ENCODE measurements at places on chromosomes 6 and 20. TPM values are rescaled to one million over a fixed set of nuclear protein-coding genes. Genes with fewer than 3 reads are reported as not detected.

The LGSN gene
- total RNA-seq, result not detected

The CDC40 gene
- 17.8 TPM for total RNA-seq

The STK4 gene
- total RNA-seq, result 32.0 TPM

The IYD gene
- not detected for total RNA-seq

The PAX1 gene
- total RNA-seq, result not detected

The NMBR gene
- total RNA-seq, result not detected

The CST1 gene
- total RNA-seq, result not detected

DNA sequence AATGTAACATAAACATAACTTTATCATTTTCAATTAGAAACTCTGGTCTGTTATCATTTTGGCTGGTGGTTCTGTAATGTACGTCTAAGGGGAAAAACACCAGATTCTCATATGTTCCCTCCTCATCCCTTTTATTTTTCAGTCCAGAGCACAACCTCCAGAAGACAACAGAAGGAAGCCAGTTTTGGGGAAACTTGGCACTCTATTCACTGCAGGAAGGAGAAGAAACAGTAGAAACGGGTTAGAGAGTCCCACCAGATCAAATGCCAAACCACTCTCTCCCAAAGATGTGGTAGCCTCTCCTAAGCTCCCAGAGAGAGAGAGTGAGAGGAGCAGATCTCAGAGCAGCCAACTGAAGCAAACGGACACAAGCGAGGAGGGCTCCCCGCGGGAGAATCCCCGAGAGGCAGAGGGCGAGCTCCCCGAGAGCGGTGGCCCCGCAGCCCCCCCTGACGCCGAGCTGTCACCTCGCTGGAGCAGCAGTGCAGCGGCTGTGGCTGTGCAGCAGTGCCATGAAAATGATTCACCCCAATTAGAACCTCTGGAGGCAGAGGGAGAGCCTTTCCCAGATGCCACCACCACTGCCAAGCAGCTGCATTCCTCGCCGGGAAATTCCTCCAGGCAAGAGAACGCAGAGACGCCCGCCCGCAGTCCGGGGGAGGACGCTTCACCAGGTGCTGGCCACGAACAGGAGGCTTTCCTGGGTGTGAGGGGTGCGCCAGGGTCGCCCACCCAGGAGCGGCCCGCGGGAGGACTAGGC lies 117.8 kb downstream of the RTN4IP1 start:
- no peak for DNase-seq

DNA sequence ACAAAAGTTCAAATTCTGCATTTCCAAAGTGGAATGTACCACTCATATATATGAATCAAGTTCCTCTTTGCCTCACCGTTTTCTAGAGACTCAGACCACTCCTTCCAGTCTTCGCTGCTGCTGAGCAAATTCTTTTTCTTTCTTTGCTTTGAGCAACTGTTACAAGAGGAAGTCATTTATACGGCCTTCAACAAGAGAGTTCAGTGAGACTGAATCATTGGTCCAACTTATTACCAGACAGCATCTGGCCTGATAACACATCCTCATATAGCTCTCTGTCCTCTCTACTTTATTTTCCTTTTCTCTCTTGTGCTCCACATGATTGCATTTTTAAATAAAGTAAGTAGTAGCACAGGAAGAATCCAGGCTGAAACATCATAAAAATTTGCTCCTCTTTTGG lies 652.7 kb downstream of the PHF3 start:
- DNase-seq, result no peak

DNA sequence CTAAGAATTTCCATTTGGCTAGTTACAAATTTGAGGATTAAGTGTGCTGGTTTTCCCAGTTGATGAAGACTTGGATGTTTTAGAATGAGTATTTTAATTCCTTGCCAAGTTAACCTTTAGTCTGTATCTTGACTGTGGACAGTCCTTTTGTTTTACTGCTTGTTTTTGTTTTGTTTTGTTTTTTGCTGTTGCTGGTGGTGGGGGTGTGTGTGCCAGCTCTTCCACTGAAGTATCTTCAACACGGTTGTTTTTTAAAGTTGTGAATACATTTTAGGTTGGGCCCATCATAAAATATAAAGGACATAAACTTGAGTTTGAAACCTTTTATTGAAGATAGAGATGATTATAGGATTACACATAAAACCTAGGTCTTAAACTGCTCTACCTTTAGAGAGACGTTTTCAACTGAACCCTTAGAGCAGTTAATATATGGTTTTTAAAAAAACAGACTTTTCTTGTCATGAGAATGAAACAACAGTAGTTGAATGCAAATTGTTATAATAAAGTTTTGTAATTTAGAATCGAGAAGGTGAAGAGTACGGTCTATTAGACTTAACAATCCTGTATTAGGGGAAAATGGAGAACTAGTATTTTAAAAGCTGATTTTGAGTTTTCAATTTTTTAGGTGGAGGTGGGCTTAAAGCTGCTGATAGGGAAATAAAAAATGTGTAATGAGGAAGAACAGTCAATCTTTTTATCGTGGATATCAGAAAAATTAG lies 4.0 kb downstream of the QKI start:
- DNase-seq, result no peak

DNA sequence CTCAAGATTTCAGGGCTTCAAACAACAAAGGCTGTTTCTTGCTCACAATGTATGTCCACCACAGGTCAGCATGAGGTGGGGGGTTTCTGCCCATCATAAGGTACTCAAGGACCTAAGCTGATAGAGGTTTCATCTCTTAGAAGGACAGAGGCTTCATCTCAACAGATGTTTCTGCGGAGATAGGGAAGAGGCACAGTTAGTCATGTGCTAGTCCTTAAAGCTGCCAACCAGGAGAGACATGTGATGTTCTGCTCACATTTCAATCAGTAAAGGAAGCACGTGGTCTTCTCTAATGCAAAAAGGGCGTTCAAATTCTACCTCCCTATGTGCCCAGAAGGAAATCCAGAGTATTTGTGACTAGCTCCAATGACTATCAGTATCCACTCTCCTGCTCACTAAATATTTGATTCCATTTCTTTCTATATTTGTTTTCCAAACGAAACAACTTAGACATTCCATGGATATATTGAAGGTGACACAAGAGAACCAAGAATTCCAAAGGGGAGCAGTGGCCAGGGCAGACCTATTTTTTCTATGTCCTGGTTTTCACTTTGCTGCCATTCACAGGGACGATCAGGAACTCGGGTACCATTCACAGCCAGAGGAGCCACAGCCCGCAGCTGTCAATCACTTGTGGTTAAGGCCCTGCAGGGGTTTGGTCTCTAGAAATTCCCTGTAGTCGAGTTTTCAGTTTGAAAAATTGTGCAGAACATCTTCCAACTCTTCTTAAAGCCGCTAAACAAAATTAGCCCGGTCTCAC lies 173.2 kb upstream of the FOXA2 start:
- no peak for DNase-seq

GRCh38 chr6:144161975-144162374 lies 11.7 kb downstream of the STX11 start:
- DNase-seq, result no peak

GRCh38 chr6:37283268-37283667 lies 25.3 kb upstream of the TMEM217 start:
- DNase-seq, result no peak

DNA sequence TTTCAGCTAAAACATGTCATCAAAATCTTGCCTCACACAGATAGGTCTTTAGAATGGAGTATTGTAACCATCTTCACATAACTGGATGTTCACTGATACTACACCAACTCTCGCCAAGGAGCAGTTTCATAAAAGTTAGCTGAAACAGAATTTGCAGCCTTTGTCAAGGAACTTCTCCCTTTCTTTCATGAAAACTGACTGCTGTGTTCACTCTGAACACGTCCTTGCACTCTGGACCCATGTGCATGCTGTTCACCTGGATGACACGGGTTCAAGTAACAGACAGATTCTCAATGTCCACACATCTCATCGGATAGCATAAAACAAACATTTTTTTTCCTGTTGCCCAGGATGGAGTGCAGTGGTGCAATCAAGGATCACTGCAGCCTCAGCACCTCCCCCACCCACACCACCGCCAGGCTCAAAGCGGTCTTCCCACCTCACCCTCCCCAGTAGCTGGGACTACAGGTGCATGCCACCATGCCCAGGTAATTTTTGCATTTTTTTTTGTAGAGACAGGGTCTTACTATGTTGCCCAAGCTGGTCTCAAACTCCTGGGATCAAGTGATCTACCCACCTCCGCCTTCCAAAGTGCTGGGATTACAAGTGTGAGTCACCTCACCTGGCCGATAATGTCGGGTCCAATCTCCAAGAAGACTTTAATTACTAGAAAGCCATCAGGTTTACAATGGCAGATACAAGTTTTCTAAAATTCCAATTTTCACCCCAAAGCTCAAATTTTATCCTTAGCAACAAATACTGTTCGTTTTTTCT lies 9.4 kb downstream of the DIDO1 start:
- no peak for DNase-seq

GRCh38 chr20:23417861-23418260 lies 3.4 kb downstream of the NAPB start:
- DNase-seq, result no peak

- DNase-seq, result no peak
Observed at GRCh38 chr20:48154040-48154765, 368.9 kb upstream of the SULF2 start.

DNA sequence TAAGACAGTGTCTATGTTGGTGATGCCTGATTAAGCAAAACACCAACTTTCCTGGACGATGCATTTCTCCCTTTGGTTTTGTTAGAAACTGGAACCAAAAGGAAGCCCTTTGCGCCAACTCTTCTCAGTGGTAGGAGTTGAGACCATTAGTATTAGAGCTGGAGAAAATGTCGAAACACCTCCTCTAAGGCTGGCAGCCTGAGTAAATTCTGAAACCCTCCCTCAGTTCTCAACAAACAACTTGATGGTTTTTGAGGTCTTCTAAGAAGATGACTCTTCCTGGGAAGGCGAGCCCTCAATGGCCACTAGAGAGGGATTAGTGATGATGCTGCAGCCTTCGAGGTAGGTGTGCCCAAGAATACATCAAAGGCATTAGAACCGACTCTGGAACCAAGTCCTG lies 78.4 kb upstream of the CCN6 start:
- DNase-seq, result no peak

GRCh38 chr6:148343047-148343782 lies 577 bp downstream of the SASH1 start:
- no peak for DNase-seq

GRCh38 chr6:140269591-140270165 lies 895.2 kb upstream of the CITED2 start:
- DNase-seq, result peak; percentile 48

GRCh38 chr6:143901885-143902750 lies 37.8 kb downstream of the ZC2HC1B start:
- no peak for DNase-seq

- no peak for DNase-seq
Observed at GRCh38 chr6:165042912-165043311, 266.5 kb downstream of the C6orf118 start.

- DNase-seq, result no peak
Observed at GRCh38 chr6:157226761-157227160, 96.6 kb downstream of the TMEM242 start.

DNA sequence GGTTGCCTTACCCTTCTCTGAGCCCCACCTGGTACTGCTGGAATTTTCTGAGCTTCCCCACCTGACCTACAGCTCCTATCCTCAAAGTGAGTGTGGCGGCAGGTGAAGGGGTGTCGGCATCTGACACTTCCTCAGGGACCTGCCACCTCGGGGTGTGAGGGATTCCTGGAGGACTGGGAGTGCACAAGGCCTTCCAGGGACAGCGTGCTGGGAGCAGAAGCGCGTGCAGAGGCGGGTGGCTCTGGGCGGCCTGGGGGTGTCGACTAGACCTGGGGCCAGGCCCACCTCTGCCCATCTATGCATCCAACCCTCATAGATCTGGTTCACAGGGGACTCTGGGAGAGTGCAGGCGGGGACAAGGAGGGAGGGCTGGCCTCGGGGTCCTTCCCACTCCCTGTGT lies 7.8 kb downstream of the DLGAP4 start:
- DNase-seq, result no peak

GRCh38 chr6:87151781-87152525 lies 3.4 kb upstream of the ZNF292 start:
- peak; percentile 47 for DNase-seq

- no peak for DNase-seq
Observed at GRCh38 chr6:157660414-157660813, 162.6 kb upstream of the SNX9 start.

GRCh38 chr6:18206591-18206990 lies 51.4 kb downstream of the KDM1B start:
- DNase-seq, result no peak

DNA sequence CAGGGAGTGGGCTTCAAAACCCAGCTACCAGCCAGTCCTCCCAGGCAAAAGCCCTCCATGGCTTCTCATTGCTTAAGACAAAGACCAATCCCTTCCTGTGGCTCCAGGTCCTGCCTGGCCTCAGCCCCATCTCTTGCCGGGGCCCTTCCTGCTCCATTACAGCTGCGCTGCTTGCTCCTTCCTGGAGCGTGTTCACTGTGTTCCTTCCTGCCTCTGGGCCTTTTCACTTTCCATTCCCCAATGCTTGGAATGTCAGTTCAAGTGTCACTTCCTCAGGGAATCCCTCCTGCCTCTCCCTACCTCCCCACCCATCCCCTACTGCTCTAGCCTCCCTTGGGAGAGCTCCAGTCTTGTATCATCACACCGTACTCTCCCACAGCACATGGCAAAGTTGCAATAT lies 11.1 kb upstream of the ITPR3 start:
- DNase-seq, result no peak

DNA sequence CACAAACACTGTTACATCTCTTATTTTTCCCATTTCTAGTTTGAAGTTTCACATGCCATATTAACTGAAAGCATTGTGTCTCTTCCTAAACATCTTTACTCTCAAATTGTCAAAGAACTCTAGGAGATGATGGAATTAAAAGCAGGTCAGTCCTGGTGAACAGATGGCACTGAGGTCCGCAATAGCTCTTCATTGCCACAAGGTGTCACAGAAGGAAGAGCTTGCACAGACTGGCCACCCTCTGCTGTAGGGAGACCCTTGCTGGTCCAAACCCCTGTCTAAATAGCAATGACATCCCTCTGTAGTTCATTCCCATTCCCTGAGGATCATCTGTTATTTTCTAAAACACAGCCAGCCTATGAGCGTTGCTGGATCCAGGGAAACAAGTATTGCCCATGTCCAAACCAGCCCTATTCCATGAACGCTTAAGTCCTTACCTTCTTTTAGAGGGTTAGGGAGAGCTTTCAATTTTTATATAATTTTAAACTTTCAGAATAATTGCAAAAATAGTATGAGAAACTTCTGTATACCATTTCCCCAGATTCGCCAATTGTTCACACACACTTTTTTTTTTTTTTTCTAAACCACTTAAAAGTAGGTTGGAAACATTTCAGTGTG lies 10.1 kb upstream of the HDAC2 start:
- DNase-seq, result no peak

GRCh38 chr6:108576709-108577108 lies 16.0 kb downstream of the FOXO3 start:
- DNase-seq, result no peak
